Fibroblast of villous mesenchyme (primary cell): ENCODE measurements at places on chromosomes 7 and 10. TPM values are rescaled to one million over a fixed set of nuclear protein-coding genes. Genes with fewer than 3 reads are reported as not detected.

DNA sequence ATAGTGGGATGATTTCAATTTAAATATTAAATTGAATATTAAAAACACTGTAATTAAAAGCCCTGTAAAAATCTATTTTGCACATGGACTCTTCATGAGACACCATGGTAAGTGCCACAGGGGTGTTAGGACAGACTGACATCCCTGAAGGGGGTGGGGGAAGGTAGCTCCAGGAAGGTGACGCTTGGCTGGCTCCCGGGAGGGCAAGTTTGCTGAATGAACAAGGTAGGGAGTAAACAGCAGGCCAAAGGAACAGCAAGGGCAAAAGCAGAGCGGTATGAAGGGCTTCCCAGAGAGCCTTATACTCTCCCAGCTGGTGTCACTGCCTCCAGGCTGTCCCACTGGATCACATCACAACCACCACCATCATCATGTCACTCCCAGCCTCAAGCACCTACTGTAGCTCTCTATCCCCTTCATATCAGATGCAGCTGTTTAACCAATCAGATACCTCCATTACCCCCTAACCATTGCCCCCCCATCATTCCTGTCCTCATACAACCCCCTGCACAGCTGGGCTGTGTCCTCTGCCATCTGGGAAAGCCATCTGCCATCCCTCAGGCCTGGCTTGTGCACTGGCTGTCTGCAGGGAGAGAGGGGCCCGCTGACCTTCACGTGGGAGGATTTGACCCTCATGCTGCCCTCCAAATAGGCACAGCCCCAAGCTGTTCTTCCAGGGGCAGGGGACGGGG, 19.5 kb downstream of the HSPA12A start:
- no peak for DNase-seq

The LEP gene
- not detected in 2 replicates for total RNA-seq

The MYPN gene
- total RNA-seq = 4.5 and 18.6 TPM in 2 replicates

- no peak for DNase-seq
Observed at GRCh38 chr7:104883248-104883717, 130.7 kb upstream of the KMT2E start.

- peak; percentile 92 for DNase-seq
Observed at GRCh38 chr10:114967071-114967470, 29.1 kb downstream of the TRUB1 start.
